ENCODE measurements at places on chromosomes 11 and 22.

GRCh38 chr11:10038521-10039302 is 255.3 kb downstream of the SBF2 start:
- H3K27ac ChIP-seq = no peak overlapping the region
- no peak for DNase-seq
- no peaks in the 10 kb centered on the region for H3K4me1 ChIP-seq
- H3K27me3 ChIP-seq = no peaks in the 10 kb centered on the region

DNA sequence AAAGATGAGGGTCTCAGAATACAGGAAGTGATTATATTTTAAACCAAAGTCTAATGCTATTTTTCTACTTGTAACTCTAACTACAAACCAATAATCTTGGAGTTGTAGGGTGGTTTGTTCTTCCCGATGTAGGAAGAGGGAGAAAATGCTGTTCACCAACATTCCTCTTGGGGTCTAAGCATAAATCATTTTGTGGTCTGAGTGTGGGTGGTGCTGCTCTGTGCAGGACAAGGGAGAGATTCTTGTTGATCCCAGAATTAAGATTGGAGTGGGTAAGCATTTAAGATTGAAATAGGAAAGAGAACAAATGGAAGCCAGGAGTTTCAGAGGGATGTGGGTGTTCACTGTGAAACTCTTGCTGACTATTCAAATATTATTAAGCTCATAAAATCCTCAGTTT is 38.6 kb upstream of the MMP13 start:
- H3K4me1 ChIP-seq = no peaks in the 10 kb centered on the region
- H3K4me3 ChIP-seq = no peak overlapping the region
- no peaks in the 10 kb centered on the region for H3K27me3 ChIP-seq
- DNase-seq = no peak
- no peaks in the 10 kb centered on the region for H3K36me3 ChIP-seq

- DNase-seq = no peak
- no peaks in the 10 kb centered on the region for H3K4me1 ChIP-seq
- H3K36me3 ChIP-seq = no peaks in the 10 kb centered on the region
- no peaks in the 10 kb centered on the region for H3K27me3 ChIP-seq
These were observed 100.7 kb upstream of the ANO3 start for GRCh38 chr11:26231252-26231661.

DNA sequence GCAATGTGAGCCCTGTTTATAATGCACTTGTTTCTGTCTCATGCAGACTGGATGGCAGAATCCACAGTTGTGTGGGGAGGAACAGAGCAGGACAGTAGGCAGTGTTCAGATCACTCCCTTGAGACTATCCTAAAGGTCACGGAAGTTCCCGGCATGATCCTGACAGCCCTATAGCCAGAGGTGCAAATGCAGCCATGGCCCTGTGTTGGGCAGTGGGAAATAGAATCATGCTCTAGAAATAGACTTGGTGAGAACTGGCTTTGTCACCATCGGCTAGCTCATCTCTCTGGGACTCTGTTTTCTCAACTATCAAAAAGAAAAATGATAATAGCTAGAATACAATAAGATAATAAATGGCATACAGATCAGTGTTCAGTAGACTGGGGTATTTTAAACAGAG is 123.2 kb downstream of the FEZ1 start:
- H3K27ac ChIP-seq = no peak overlapping the region
- no peaks in the 10 kb centered on the region for H3K27me3 ChIP-seq
- no peak for DNase-seq
- H3K36me3 ChIP-seq = peaks cover 24% of the 10 kb centered on the region
- peaks cover 88% of the 10 kb centered on the region for H3K4me1 ChIP-seq

- H3K4me3 ChIP-seq = no peak overlapping the region
- H3K27ac ChIP-seq = no peak overlapping the region
- no peak for DNase-seq
- peaks cover 4% of the 10 kb centered on the region for H3K36me3 ChIP-seq
These were observed 1225.7 kb downstream of the JRKL start for GRCh38 chr11:97615546-97615945.

- peaks cover 10% of the 10 kb centered on the region for H3K4me1 ChIP-seq
- H3K36me3 ChIP-seq = no peaks in the 10 kb centered on the region
- H3K27me3 ChIP-seq = peaks cover 27% of the 10 kb centered on the region
These were observed 109.9 kb downstream of the MPPED1 start for GRCh38 chr22:43521716-43522115.

DNA sequence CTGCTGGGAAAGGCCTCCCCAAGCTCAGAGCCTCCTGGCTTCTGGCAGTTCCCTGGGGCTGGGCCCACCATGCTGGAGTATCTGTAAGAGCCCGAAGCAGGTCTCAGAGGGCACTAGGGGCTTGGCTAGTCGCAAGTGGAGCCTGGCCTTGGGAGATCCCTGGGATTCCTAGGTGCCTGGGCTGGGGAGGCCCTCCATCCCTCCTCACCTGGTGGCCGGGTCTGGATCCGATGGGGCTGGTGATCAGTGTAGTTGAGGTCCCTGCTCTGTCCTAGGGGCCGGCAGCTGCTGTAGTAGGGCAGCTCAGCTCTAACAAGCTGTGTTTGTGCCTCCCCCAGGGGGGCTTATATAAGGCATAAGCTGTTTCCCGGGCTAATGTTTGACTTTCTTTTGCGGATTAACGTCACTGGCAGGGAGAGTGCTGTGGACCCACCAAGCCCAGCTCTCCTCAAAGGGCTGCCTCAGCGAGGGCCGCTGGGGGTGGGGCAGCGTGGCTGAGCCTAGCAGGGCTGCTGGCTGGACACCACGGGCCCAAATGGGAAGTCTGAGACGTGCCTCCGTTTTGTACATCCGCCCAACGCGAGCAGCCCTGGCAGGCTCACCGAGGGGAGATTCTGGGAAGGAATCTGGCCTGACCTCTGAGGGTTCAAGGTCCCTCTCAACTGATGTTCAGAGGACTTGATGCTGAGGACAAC is at the start of gene SLC22A8:
TSS of gene SLC22A8 (minus strand) at position 321 of the 695 bp plus-strand sequence. CDS start 883 bp downstream, outside the sequence.
- H3K27ac ChIP-seq = no peak within 1 kb of the TSS
- no peak for DNase-seq
- peaks cover 28% of the 10 kb centered on the region for H3K27me3 ChIP-seq
- H3K4me1 ChIP-seq = peaks cover 16% of the 10 kb centered on the region

- no peak for DNase-seq
- peak overlapping the region; percentile 100 for H3K27ac ChIP-seq
- peaks cover 24% of the 10 kb centered on the region for H3K4me1 ChIP-seq
- H3K36me3 ChIP-seq = peaks cover 9% of the 10 kb centered on the region
- peaks cover 13% of the 10 kb centered on the region for H3K27me3 ChIP-seq
These were observed 974 bp downstream of the ANAPC15 start for GRCh38 chr11:72111300-72112142.

- peaks cover 12% of the 10 kb centered on the region for H3K4me1 ChIP-seq
- H3K27ac ChIP-seq = no peak overlapping the region
- H3K27me3 ChIP-seq = peaks cover 7% of the 10 kb centered on the region
- no peak overlapping the region for H3K4me3 ChIP-seq
- DNase-seq = no peak
These were observed 29.2 kb downstream of the ALG12 start for GRCh38 chr22:49889071-49889470.

DNA sequence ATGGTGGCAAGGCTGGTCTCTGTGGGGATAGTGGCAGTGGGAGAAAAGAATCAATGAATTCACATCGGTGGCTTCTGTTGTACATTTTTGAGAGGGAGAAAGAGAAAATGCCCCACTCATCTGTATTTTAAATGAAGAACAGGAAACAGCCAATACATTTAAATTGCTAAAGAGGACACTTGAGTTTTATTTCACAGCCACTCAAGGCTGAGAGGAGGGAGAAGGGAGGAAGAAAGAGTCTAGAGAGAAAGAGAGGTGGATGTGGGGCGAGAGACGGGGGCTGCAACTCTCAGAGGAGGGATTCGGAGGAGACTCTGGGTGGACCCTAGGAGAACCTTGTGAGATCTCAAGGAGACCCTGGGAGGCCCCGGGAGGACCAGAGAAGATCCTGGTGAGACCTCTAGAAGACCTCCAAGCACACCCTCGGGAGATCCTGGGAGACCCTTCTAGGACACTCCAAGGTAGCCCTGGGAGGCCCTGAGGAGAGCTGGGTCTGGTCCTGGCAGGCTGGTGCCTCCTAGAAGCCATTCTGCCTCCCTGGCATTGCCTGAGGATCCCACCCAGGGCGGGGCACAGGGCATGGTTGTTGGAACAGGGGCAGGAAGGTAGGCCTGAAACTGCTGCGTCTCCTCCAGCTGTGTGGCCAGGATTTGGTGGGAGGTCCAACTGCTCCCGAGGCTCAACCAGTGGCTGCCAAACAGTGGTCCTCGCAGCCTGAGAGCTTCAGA is 91.0 kb upstream of the SHISAL1 start:
- H3K36me3 ChIP-seq = no peaks in the 10 kb centered on the region
- H3K27ac ChIP-seq = no peak overlapping the region
- DNase-seq = no peak
- peaks cover 26% of the 10 kb centered on the region for H3K4me1 ChIP-seq
- H3K4me3 ChIP-seq = no peak overlapping the region

DNA sequence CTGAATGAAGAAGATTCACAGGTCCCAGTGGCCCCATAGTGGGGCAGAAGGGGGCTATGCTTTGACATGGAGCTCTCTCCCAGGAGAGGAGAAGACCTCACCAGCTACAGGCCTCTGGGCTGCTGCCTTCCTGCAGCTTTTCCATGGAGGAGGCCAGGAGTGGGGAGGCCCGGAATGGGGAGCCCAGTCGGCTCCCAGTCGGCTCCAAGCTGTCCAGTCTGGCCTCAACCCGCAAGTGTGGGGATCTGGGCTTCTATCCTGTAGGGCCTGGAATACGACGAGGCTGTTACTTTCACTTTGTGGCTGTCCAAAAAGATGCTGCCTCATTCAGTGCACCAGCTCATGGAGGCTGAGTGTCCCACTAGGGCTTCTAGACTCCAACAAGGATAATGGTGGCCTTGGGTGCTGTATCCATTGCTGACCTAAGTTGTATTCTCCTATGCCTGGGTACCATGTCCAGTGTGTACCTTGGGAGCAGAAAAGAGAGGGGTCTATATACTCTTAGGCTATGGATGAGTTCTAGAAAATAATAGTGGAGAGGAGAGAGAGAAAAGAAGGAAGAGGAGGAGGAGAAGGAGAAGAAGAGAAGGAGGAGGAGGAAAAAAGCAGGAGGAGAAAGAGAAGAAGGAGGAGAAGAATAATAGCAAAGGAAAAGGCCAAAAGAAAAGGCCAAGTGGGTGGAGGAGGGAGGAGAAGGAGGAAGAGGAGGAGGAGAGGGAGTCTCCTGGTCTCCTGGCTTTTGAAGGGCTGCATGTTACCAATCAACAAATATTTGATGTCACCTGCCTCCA is 1.1 kb downstream of the MYO18B start:
- no peaks in the 10 kb centered on the region for H3K36me3 ChIP-seq
- H3K27ac ChIP-seq = no peak overlapping the region
- H3K27me3 ChIP-seq = peaks cover 16% of the 10 kb centered on the region
- H3K4me1 ChIP-seq = no peaks in the 10 kb centered on the region
- no peak overlapping the region for H3K4me3 ChIP-seq

GRCh38 chr11:34458525-34458924 is 19.8 kb downstream of the CAT start:
- no peaks in the 10 kb centered on the region for H3K27me3 ChIP-seq
- no peak overlapping the region for H3K27ac ChIP-seq
- H3K4me3 ChIP-seq = no peak overlapping the region
- no peak for DNase-seq
- peaks cover 16% of the 10 kb centered on the region for H3K36me3 ChIP-seq

DNA sequence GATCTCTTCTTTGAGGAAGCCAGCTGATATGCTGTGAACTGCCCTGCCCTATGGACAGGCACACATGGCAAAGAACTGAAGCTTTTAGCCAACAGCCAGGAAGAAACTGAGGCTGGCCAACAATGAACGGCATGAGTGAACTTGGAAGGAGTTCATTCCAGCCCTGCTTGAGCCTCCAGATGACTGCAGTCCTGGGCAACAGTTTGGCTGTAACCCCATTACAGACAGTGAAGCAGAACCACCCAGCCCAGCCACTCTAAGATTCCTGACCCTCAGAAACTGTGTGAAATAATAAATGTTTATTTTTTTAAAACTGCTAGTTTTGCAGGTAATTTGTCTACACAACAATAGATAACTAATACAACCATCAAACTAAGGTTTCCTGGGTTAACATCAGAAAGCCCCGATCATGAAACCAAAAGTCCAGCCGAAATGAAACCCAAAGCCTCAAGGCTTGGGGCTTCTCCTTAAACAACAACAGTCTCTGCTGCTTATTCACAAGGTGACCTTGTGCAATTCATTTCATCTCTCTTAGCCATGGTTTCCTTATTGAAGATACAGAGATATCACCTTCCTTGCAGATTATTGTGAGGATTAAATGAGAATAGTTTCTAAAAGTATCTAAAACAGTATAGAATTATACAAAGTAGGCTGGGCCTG is 31.4 kb downstream of the PAK1 start:
- DNase-seq = no peak
- no peaks in the 10 kb centered on the region for H3K36me3 ChIP-seq
- H3K4me3 ChIP-seq = no peak overlapping the region
- H3K27ac ChIP-seq = no peak overlapping the region
- H3K4me1 ChIP-seq = no peaks in the 10 kb centered on the region

GRCh38 chr22:22877523-22878210 is 9.9 kb upstream of the IGLL5 start:
- DNase-seq = peak; percentile 83
- no peaks in the 10 kb centered on the region for H3K36me3 ChIP-seq
- no peak overlapping the region for H3K27ac ChIP-seq
- peaks cover 55% of the 10 kb centered on the region for H3K27me3 ChIP-seq
- H3K4me3 ChIP-seq = no peak overlapping the region
- H3K4me1 ChIP-seq = no peaks in the 10 kb centered on the region

- no peak overlapping the region for H3K4me3 ChIP-seq
- no peak for DNase-seq
- no peaks in the 10 kb centered on the region for H3K4me1 ChIP-seq
These were observed 44.7 kb downstream of the BIRC2 start for GRCh38 chr11:102391549-102392237.

GRCh38 chr11:111001986-111002611 is 243.4 kb upstream of the POU2AF2 start:
- H3K27ac ChIP-seq = no peak overlapping the region
- DNase-seq = no peak
- H3K27me3 ChIP-seq = peaks cover under 1% of the 10 kb centered on the region
- no peaks in the 10 kb centered on the region for H3K36me3 ChIP-seq

GRCh38 chr11:93844568-93844967 is 5.8 kb downstream of the VSTM5 start:
- H3K4me1 ChIP-seq = no peaks in the 10 kb centered on the region
- H3K27me3 ChIP-seq = no peaks in the 10 kb centered on the region
- H3K36me3 ChIP-seq = no peaks in the 10 kb centered on the region
- H3K4me3 ChIP-seq = no peak overlapping the region
- no peak overlapping the region for H3K27ac ChIP-seq
- no peak for DNase-seq

DNA sequence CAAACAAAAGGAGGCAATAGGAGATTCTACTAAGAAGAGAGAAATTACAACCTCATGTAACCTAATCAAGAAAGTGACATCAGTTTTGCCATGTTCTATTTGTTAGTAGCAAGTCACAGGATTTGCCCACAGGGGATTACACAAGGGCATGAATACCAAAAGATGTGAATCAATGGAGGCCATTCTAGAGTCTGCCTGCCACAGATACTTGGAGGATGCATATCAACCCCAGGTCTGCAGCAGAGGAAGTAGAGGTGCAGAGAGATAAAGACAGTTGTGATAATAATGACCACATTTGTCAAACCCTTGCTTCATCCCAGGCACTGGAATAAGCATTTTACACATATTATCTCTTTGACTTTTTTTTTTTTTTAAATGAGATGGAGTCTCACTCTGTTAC is 2.4 kb upstream of the ASCC2 start:
- H3K36me3 ChIP-seq = peaks cover under 1% of the 10 kb centered on the region
- H3K4me3 ChIP-seq = no peak overlapping the region
- peaks cover 33% of the 10 kb centered on the region for H3K4me1 ChIP-seq
- DNase-seq = no peak
- H3K27ac ChIP-seq = no peak overlapping the region
- H3K27me3 ChIP-seq = no peaks in the 10 kb centered on the region
